T-helper 22 cell (primary cell): ENCODE measurements at places on chromosomes 7 and 10.
A peak's percentile ranks its signal among the peaks of the same experiment; 100 is the strongest.

GRCh38 chr7:32218741-32219288, 148.6 kb upstream of the PDE1C start:
- DNase-seq = no peak

GRCh38 chr10:102868911-102869257, 386 bp upstream of the AS3MT start:
- no peak for DNase-seq

DNA sequence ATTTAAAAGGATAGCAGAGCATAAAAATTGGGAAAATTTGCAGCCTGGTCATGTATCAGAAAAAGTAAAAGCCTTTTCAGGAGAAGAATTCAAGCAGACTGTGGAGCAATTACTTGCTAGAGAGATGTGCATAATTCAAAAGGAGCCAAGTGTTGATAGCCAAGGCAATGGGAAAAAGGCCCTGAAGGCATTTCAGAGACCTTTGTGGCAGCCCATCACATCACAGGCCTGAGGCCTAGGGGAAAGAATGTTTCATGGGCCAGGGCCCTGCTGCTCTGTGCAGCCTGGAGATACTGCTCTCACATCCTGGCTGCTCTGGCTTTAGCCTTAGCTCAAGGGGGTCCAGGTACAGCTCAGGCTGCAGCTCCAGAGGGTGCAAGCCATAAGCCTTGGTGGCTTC, 152.9 kb downstream of the MAGI2 start:
- no peak for DNase-seq

DNA sequence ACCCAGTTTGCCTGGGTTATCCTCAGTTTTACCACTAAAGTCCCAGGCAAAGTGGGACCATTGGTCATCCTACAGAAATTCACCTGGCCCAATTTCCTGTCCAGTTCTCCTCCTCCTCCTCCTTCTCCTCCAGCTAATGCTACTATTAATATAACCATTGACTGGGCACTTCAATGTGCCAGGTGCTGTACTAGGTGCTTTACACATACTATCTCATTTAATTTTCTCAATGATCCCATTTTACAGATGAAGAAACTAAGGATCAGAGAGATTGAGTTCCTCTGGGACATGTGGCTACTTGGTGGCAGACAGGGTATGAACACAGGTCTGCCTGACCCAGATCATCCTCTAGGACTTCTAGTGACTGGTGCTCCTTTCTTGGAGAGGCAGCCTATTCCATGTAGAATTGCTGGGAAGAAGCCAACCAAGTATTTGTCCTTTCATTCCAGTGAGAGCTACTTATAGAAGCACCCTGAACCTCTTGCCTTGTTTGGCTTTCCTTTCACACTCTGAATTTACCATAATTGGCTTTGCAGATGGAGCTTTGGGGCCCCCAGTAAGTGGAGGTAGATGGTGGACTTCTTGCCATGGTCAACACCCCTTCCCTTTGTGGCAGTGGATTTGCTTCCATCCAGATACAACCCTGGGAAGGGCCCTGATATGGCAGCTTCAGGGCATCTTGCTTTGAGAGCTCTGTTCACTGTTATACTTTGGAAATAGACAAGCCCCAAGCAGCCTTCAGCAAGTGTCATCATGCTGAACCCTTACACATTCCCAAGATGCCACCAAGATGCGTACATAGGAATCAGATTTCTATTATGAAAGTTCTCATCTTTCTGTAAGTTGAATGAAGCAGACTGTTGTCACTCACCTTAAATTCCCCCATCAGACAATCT, 78.7 kb downstream of the MYOF start:
- no peak for DNase-seq

DNA sequence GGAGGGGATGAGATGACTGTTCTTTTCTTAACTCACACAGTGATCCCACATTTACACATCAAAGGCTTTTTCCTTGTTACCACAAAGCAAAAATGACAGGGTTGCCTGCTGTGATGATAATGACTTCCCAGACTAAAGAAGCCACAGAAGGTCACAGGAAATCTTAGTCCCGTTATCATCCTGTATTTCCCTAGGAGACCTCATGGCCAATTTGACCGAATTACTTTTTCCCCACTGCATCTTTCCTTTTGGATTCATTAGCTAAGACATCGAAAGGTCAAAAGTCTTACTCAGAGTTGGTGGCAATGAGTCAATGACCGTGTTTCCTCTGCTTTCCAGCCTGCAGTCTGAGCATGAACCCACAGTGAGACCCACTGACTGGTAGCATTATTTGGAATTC, 130.1 kb upstream of the INHBA start:
- no peak for DNase-seq

- no peak for DNase-seq
Measured at GRCh38 chr7:111071556-111071955, 19.4 kb upstream of the LRRN3 start.

- DNase-seq = no peak
Measured at GRCh38 chr7:46479680-46480079, 558.6 kb upstream of the IGFBP3 start.

DNA sequence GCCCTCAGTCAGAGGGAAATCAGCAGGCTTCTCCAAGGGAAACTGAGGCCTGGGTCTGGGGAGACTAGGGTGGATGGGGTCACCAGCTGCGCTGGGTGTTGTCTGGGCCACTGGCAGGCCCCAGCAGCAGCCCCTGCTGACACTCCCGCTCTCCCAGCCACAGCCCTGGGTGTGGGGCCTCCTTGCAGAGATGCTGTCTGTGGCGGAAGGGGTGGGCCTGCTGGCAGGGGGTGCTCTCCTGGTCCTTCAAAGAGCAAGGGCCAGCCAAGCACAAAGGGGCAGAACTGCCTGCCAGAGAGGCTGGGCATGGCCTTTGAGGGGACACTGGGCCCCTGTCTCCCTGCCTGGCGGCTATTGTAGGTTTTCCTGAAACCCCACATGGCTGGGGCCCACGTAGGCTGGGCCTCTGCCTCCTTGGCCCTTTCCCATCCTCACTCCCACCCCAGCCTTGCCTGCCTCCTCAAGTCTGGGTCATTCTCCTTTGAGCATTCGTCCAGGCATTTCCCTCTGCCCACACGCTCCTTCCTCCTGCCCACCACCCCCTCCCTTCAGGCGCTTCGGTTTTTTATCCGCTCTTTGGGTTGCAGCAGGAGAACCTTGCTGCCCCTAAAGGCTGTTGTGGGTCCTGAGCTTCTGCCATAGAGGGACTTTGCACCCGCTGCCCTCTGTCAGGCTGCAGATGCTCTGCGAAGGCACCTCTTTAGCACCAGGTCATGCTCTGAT, 9.1 kb downstream of the COL13A1 start:
- no peak for DNase-seq

DNA sequence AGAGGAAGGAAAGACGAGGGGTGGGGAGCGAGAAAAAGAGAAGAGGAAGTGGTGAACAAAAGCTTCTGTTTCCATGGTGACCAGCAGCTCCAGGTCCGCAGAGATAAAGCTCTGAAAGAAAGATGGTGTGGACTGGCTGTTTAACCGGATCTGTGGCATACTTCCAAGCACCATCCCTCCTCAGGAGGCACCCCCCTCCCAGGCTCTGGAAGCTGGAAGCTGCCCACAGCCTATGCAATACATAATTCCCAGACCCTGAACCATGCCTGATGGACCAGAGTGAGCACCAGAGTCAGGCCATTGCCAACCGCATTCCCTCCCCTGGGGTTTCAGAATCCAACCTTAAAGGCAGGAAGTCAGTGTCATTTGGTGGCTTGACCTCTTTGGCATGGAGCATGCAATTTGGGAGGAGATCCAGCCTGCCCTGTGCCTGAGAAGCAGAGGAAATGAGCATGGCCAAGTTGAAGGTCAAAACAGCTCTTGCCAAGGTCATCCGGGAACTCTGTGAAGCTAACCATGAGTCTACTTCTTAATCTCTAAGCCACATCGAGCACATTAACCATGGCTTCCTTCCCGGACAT, 22.2 kb upstream of the CPXM2 start:
- no peak for DNase-seq

DNA sequence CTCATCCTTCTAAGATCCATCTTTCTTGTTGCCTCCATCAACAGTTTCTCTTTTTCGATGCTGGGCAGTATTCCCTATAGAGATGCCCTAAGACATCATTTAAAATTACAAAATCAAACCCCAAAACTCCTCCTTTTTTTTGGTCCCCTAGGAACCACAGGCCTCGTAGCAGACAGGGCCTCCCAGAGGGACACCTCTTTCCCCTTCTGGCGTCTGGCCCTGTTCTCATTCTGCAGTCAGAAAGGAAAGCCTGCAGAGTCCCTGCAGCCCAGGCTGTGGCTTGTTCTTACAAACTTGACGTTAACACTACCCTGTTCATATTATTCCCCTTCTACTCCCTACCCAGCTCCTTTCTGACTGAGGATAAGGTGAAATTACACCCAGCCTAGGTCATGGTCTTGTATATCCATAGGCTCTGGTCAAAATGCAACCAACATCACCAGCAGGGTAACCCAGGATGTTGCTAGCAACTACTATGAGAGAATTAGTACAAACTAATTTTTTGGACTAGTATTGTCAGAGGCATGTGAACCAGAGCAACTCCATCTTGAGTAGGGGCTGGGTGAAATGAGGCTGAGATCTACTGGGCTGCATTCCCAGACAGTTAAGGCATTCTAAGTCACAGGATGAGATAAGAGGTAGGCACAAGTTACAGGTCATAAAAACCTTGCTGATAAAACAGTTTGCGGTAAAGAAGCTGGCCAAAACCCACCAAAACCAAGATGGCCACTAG, 3.5 kb upstream of the EPHA1 start:
- no peak for DNase-seq

DNA sequence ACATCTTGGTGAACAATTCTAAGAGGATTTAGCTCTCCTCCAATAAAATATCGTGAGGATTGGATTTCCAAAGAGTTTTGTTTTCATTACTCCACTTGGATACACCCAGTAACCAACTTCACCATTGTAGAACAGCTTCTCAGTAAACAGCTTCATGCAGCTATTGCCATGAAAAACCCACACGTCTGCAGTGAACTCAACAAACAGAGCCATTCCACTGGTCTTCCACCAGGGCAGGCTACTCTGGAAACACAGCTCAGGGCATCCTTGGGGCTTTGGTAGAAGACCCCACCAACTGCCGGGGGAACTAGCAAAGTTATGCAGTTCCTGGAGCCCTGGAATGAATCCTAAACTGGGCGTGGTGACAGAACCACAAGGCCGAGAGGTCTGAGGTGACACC, 77.4 kb downstream of the CALN1 start:
- no peak for DNase-seq

DNA sequence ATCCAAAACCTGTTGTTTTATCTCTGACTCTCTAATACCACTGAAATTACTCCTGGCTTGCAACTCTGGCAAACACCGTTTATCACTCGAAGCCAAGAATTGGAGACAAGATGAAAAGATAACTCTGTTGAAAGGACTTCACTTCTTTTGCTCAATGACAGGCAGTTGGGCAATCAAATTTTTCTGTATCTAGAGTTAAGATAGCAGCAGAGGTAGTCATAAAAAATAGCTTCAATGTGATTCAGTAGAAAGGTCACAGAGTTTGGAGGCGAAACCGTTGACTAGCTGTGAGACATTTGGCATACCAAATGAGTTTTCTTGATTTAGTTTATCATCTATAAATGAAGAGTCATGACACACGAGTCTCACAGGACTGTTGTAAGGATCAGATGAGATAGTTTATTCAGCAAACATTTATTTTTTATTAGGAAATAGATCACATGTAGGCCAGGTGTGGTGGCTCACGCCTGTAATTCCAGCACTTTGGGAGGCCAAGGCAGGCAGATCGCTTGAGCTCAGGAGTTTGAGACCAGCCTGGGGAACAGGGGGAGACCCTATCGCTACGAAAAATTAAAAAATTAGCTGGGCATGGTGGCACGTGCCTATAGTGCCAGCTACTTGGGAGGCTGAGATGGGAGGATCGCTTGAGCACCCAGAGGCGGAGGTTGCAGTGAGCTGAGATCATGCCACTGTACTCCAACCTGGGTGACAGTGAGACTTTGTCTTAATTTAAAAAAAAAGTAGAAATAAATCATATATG, 23.6 kb downstream of the AKR1B1 start:
- no peak for DNase-seq

- DNase-seq = no peak
Measured at GRCh38 chr10:63132651-63133055, 475 bp upstream of the NRBF2 start.

DNA sequence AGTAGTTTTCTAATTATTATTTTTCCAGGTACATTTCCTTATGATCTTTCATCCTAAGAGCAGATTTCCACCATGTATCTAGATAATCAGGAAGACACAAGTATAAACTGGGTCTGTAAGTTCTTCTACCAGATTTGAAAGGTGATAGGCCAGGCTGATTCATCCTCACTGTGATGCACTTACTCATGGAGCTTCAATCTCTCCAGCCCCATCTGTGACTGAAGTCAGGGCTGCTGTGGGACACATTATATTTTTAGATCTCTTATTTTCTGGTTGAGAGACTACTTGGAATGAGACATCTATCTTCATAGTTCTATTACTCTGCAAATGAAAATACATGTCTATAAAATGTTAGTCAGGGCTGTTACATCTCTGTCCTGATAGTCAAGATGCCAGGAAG, 85.5 kb upstream of the SLC25A13 start:
- no peak for DNase-seq

GRCh38 chr10:132866601-132867381, 75.6 kb downstream of the CFAP46 start:
- DNase-seq = no peak

DNA sequence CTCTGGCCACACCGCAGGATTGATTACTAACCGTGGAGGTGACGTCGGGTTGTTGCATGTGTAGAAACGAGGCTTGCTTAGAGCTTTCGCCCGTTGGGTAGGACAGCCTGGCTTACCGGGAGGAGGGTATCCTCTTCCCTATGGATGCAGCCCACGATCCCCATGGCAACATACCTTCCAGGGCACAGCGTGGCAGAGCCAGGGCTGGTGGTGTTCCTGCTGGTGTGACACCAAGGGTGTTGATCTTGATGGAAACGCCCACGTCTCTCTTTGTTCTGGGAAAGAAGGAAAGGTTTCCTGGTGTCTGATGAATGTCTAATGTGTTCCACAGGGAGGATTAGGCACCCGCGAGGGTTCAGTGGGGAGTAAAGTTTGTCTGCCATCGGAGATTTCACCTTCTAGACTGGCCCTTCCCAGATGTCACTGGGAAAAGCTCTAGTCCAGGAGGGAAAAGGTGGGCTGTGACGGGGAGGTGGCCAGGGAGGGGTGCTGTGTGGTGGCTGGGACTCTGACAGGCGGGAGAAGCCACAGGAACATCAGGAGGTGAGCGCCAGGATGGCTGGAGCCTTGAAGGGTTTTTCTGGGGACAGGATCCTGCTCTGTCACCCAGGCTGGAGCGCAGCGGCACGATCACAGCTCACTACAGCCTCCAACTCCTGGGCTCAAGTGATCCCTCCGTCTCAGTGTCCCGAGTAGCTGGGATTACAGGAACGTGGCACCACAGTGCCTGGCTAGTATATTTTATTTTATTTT, 102.1 kb downstream of the CUX1 start:
- no peak for DNase-seq

GRCh38 chr10:12264204-12264940, 68.4 kb downstream of the CDC123 start:
- peak; percentile 30 for DNase-seq
